ENCODE measurements at places on chromosomes 6 and 20.

DNA sequence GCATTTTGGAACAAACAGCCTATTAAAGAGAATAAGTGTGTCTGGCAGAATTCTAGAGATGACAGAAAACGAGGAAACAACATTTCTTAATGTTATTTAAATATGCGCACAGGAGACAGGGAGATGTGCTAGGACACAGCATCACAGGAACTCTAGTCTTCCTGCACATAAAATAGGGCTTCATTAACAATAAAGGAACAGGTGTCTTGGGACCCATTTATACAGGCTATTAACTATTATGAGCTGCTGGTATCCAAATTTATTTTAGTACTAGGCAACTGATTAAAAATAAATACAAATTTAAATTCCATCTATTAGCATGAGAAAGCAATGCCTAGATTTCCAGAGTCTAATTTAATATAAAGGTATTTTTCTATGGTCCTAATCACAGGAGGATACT, 102.3 kb downstream of the PDSS2 start:
- DNase-seq: no peak

- DNase-seq: no peak
Measured at GRCh38 chr20:2114990-2115681, 13.5 kb downstream of the STK35 start.

GRCh38 chr20:45291526-45291925, 15.1 kb upstream of the RBPJL start:
- no peak for DNase-seq

- peak; percentile 58 for DNase-seq
Measured at GRCh38 chr20:47493175-47493962, 8.3 kb upstream of the NCOA3 start.

DNA sequence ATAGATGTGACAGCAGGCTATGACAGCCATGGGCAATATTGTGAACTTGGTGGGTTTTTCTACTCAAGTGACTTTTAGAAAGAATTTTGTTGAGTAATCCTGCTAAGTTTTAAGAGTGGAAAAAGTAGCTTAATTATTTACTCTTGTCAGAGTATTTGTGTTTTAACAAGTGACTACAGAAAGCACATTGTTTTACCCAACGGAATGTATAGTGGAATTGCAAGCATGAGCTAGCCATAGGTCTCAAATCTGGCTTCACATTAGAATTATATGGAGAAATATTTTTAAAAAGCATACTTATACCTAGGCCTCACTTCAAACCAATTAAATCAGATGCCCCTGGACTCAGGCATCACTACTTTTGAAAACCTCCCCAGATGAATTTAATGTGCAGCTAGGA, 35.5 kb upstream of the GOPC start:
- DNase-seq: no peak

GRCh38 chr6:108684771-108685329, 124.1 kb downstream of the FOXO3 start:
- DNase-seq: no peak

DNA sequence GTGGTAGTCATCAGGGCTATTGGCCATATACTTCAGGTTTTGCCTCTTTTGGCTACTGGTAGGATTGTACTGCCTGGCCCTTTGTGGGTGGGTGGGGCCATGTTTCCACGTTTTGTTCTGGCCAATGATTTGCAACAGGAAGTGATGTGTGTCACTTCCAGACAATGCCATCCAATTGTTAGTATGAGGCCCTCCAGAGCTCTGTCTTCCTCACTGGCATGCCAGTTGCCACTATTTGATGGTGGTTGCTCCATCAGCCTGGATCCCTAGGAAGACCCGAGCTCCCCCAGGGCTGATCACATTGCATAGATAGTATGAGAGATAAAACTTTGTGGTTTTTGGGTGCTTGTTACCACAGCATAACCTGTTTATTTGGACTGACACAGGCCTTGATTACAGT, 7.7 kb upstream of the LRRN4 start:
- DNase-seq: no peak

Data from retinal pigment epithelial cell (primary cell).